ENCODE measurements at places on chromosomes 4 and X. TPM values are rescaled to one million over a fixed set of nuclear protein-coding genes. Genes with fewer than 3 reads are reported as not detected.
A peak's percentile ranks its signal among the peaks of the same experiment; 100 is the strongest.

- no peak for DNase-seq
These were observed 124.8 kb downstream of the SNCA start for GRCh38 chr4:89712141-89712540.

DNA sequence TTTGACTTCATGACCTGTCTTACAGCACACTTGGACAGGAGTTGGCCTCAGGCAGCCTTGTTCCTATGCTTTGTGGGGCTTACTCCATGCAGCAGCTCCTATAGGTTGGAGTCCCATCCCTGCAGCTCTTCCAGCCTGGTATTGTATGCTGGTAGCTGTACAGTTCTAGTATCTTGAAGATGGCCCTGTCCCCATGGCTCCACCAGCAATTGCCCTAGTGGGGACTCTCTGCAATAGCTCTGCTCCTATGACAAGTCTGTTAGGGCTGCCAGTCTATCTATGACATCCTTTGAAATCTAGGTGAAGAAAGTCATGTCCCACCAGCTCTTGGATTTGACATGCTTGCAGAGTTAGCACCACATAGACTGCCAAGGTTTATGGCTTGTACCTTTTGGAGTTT is 252.6 kb downstream of the ANTXR2 start:
- no peak for DNase-seq

DNA sequence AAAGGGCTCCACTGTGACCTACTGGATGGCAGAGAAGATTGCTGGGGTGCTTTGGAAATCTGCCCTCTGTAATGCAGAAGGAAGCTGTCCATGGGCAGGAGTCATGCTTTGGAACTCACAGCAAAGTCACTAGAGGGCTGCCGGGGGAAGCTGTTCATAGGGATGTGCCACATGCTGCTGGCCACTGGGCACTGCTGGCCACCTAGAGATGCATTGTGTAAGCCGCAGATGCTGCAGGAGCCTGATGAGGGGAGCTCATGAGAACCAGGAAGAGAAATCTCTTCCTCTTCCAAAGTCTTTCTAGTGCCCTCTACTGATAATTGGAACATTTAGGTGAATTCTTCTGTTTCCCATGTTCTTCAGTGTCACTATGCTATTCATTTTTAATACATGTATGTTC is 31.2 kb upstream of the UXT start:
- DNase-seq: no peak

DNA sequence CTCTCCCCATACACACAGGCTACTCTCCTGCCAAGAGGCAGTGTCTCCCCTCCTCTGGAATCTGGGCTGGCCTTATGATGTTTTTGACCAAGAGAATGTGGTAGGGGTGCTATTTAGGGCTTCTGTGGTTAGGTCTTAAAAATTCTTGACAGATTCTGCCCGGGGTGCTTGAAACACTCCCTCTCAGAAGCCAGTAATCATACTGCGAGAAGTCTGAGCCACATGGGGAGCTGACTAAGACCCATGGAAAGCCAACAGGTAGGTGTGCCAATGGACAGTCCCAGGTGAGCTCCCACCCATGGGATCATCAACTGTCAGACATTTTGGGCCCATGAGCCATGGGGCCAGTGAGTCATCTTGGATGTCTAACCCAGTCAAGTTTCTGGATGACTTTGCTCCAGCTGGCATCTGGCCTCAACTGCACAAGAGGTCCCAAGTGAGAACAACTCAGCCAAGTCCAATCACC is 315.7 kb downstream of the FBXW7 start:
- DNase-seq: no peak

DNA sequence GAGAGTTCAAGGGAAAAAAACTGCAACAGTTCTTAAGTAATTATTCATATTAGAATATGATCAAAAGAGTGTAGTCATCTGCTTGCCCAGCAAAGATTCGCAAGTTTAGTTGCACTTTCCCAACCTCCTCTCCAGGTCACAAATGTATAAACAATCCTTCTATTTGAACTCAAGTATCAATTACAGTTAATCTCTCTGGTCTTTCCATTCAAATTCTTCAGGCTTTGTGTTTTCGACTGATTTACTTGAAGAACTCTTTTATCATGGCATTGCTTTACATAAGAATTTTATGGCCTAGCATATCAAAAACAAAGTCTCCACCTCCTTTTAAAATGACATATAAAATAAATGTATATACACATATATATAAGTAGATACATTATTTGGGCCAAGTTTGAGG is 1009.6 kb upstream of the DIAPH2 start:
- no peak for DNase-seq

- DNase-seq: no peak
These were observed 73.7 kb upstream of the GUCY1A1 start for GRCh38 chr4:155592938-155593297.

GRCh38 chr4:119080721-119081541 is 54.7 kb upstream of the MYOZ2 start:
- DNase-seq: no peak

GRCh38 chrX:17529151-17529745 is 154.2 kb downstream of the NHS start:
- no peak for DNase-seq

DNA sequence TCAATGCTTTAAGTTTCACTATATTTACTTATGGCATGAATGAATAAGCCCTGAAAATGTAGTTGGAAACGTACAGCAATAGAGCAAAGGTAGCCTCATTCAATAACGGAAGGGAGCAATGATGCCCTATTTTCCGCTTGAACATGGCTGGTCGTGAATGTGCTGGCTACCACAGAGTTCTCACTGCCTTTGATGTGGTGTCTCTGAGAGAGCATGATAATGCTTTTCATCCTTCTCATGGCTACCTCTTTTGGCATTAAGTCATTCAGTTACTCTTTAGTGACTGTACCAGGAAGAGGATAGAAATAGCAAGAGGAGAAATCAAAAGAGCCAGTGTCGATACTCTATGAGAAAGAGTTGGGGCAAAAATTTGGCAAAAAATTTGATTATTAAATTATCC is 308.0 kb downstream of the PPP3CA start:
- DNase-seq: no peak

- DNase-seq: no peak
These were observed 10.0 kb downstream of the NAA11 start for GRCh38 chr4:79315891-79316290.

DNA sequence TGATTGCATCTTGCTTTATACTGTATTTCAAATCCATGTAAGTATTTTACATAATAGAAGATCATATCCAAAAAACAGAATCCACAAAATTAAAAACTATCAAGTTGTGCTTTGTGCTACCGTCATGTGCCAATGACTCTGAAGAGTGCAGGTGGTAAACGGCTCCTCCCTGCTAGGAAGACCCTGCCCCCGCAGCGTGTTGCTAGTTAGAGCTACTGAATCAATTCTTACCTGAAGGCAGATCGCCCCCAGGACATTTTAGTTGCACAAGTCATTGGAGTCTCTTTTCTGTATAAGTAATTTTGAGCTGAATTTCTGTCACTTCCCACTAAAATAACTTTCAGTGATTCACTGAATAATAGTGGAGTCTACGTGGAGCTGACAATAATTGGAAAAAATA is 599.5 kb upstream of the ZFP42 start:
- no peak for DNase-seq

GRCh38 chrX:95791876-95792275 is 892.8 kb upstream of the DIAPH2 start:
- no peak for DNase-seq

GRCh38 chr4:45410701-45411210 is 684.4 kb upstream of the GNPDA2 start:
- no peak for DNase-seq

- DNase-seq: peak; percentile 37
These were observed 1.5 kb downstream of the FHDC1 start for GRCh38 chr4:152937336-152938236.

- DNase-seq: no peak
These were observed 149.1 kb upstream of the USP38 start for GRCh38 chr4:143035661-143036060.

GRCh38 chr4:47612116-47613023 is 127.3 kb downstream of the ATP10D start:
- DNase-seq: no peak

DNA sequence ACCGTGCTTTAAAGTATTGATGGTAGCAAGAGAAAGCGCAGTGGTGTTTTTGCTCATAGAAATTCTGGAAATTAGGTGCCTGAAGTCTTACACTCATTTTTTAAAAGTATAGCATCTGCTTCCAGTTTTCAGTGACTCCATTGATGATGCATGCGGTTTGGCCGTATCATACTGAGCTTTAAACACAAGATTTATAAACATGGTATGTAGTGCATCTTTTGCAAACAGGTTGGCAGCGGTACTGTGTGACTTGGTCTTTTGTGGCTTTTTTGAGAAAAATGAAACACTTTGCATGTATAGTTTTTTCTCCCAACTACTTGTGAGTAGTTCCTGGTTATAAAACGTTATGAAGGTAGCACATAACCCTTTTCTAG is 2.0 kb downstream of the DDX3X start:
- no peak for DNase-seq

DNA sequence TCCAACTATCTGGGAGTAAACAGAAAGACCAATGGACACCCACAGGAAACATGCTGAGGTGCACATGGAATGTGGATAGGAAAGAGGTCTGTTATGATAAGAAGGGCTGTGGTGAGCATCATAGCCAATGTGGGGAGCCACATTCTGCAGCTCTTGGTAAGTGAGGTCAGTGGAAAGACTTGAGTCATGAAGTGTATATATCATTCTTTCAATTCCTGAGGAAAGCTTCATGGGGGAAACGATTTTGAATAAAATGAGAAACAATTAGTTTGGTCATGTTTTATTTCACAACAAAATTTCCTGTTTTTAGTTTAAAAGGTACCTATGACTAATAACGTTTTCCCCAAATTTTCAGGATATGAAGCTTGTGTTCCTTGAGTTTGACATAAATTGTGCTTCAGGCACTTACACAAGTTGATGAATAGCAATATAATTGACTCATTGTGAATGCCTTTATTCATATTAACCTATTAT is 41.4 kb upstream of the RASSF6 start:
- no peak for DNase-seq

- DNase-seq: no peak
These were observed 222.2 kb downstream of the PPARGC1A start for GRCh38 chr4:23667659-23668058.

GRCh38 chrX:19650996-19651395 is 135.7 kb upstream of the MAP3K15 start:
- DNase-seq: no peak

DNA sequence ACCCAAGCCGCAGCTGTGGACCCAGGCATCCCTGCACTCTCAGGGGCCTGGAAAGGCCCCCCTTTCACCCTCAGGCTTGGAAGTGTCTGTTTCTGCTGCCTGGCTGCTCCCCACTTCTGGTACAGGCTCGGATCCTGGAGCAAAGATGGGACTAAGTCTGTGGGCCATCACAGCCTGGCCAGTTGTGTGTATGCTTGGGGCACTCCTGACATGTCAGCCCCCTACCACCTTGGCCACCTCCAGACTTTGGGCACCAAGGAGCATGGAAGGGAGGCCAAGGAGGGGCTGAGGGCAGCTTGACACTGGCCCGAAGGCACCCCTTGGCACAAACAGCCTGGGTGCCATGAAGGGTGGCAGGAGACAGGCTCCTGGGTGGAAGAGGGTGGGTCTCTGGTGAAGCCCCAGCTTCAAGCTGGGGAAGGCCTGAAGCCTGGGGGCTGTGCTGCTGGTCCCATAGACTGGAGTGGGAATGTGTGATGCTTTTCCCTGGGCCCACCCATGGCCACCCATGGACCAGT is 799.4 kb upstream of the AGA start:
- DNase-seq: no peak

DNA sequence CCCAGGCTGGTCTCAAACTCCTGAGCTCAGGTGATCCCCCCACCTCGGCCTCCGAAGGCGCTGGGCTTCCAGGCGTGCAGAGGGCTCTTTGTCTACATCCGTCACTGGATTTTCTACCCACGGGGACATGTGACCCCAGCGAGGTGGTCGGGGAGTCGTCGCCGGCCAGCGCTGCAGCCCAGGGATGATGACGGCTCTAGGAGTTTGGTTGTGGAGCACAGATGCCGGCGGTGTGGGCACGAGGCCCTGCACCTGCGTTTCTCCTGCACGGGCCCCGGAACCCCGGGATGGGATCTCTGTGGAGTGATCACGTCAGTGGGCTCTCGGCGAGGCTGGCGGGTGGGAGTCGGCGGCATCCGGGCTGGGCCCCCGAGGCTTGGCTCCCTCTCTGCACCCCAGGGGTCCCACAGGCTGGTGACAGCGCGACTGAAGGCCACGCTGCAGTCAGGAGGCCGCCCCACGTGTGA is 9.1 kb upstream of the GTPBP6 start:
- peak; percentile 12 for DNase-seq

DNA sequence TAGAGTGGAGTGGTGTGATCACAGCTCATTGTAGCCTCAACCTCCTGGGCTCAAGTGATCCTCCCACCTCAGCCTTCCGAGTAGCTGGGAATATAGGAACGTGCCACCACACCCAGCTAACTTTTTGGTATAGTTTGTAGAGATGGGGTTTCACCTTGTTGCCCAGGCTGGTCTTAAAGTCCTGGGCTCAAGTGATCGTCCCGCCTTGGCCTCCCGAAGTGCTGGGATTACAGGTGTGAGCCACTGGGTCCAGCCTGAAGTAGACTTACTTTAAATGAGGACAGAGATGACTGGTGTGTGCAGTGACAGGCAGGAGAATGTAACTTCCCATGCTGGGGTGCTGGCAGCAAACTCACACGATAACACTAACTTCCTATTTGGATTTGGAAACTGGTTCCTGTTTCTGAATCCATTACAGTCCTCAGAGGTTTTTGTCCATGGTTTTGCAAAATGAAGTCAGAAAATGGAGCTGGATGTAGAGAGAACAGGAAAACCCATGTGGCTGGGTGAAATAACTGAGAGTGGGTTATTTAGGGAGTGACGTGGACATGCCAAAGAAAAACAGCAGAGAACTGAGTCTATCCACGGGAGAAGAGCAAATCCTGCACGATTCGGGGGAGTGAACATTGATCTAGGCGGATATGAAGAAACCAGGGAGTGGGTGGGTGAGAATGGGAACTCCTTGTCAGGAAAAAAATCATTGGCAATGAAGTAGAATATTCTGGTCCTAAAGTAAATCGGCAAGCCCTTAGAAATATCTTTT is 95.6 kb downstream of the GATB start:
- DNase-seq: no peak

The IL2RG gene
- total RNA-seq: 0.99 TPM

The C4orf51 gene
- not detected for total RNA-seq

The PCDH11X gene
- total RNA-seq: 0.08 TPM

The PAQR3 gene
- total RNA-seq: 9.8 TPM

The SLC9B1 gene
- 0.55 TPM for total RNA-seq

The ADRA2C gene
- 4.5 TPM for total RNA-seq

The UCHL1 gene
- total RNA-seq: 35.2 TPM

The NPY1R gene
- total RNA-seq: 1.6 TPM

The LDB2 gene
- total RNA-seq: 29.6 TPM

The RNF150 gene
- total RNA-seq: 68.0 TPM

The GYG2 gene
- 0.66 TPM for total RNA-seq

The POF1B gene
- total RNA-seq: 4.7 TPM

The GAGE12F gene
- total RNA-seq: not detected

The PRSS12 gene
- total RNA-seq: not detected

The XAGE1A gene
- not detected for total RNA-seq

The ADH1A gene
- 0.36 TPM for total RNA-seq

The SORCS2 gene
- total RNA-seq: 1.2 TPM

The SLC7A11 gene
- 0.19 TPM for total RNA-seq

The MCF2 gene
- total RNA-seq: 0.52 TPM

The GPC3 gene
- 5.4 TPM for total RNA-seq

The ANKRD17 gene
- 54.1 TPM for total RNA-seq

Measured in left ventricle myocardium inferior (tissue), 1 donor.